ENCODE measurements at places on chromosomes 3 and 15. TPM values are rescaled to one million over a fixed set of nuclear protein-coding genes. Genes with fewer than 3 reads are reported as not detected.

SPINT1 gene
- 38.1 TPM for total RNA-seq

HGD gene
- 6.4 TPM for total RNA-seq

THAP10 gene
- 2.1 TPM for total RNA-seq

MESP1 gene
- 6.5 TPM for total RNA-seq

RBPMS2 gene
- total RNA-seq = 7.9 TPM

MYO5C gene
- 28.9 TPM for total RNA-seq

CYP1A2 gene
- total RNA-seq = not detected

IL17RD gene
- 19.0 TPM for total RNA-seq

MORC1 gene
- not detected for total RNA-seq

GPR156 gene
- 5.3 TPM for total RNA-seq

HCN4 gene
- total RNA-seq = 0.07 TPM

PLA2G4D gene
- not detected for total RNA-seq

CDHR4 gene
- total RNA-seq = not detected

Measured in uterus (tissue), 4 donors.